ENCODE measurements at places on chromosomes 2 and 18.
A peak's percentile ranks its signal among the peaks of the same experiment; 100 is the strongest.

DNA sequence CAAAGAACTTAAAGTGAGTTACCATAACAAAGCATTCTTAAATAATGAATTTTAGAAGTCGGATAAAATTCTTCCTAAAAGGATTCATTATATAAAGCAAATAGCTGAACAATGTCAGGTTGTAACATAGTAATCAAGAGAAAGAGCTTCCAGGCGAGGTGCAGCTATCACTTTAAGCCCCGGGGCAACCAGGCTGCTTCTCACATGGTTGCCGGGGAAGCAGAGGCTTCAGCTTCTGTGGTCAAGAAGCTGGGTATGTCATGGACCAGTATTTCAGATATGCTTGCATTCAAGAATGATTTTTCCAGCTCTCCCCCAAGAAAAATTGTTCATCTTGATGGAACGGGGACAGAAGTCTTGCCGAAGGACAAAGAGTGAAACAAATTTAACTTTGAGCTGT is 23.6 kb upstream of the KYNU start:
- DNase-seq: no peak

GRCh38 chr18:34281290-34281689 is 56.6 kb upstream of the NOL4 start:
- no peak for DNase-seq

- no peak for DNase-seq
Observed at GRCh38 chr2:117983040-117983439, 30.8 kb downstream of the CCDC93 start.

DNA sequence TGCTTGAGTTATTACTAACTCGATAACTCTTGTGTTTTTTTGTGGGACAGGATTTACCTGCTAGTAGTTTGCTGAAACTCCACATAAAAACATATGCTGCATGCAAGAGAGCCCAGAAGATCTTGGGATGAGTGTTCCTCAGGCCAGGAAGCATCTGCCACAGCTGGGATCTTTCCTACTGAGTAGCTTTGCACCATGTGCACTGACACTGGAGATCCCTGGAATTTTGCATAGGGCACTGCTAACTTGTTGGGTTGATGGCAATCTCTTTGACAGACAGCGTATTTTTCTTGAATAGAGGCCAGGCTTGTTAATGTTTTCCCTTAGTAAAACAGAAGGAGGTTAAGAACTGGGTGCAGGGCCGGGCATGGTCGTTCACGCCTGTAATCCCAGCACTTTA is 808 bp upstream of the SERPINB11 start:
- no peak for DNase-seq

DNA sequence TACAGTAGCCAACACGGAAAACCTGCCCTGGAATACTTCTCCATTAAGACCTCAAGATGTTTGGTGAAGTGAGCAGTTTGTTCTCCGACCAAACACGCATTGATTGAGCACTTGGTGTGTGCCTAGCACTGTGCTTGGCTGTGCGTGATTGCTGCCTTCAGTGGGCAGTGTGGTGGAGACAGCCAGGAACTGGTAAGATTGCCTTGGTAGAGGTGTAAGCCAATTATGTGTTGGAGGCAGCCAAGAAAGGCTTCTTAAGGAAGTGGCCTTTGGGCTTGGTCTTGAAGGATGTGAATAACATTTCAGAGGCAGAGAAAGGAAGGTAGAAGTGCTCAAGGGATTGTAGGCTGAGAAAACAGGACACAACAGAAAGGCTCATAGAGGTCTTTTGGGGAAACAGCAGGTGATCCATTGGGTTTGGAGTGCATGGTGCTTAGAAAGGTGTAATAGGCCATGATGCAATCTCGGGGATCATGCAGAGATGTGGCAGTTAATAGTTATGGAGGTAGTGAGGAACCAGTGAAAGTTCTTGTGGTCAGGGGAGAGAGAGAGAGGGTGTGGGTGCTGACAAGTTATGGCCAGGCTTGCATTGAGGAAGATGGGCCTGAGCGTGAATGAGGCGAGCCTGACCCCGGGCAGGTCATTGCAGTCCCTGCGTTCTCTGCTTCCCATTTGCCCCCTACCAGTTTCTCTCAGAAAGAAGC is 6.3 kb downstream of the B3GNT2 start:
- DNase-seq: no peak

DNA sequence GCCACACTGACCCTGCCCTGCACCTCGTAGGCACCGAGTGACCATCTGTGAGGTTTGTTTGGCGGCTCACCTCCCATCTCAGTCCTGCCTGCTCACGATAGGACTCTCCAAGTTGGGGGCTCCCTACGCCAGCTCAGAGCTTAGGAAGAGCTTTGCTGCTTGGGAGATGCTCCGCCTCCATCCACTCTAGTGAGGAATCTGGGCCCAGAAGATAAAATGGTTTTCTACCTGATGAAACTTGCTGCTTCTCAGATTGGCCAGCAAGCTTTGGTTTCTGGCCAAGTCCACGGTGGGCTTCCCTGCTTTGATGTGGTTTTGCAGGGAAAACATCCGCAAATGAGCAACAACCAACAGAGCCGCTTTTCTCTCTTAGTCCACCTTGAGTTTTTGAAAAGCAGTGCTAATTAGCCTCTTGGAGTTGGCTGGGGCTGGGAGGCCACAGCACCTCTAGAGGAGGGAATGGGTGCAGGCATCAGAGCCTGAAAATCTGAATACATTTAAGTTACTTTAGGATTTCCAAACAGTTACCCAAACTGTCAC is 42.2 kb downstream of the THNSL2 start:
- DNase-seq: no peak

DNA sequence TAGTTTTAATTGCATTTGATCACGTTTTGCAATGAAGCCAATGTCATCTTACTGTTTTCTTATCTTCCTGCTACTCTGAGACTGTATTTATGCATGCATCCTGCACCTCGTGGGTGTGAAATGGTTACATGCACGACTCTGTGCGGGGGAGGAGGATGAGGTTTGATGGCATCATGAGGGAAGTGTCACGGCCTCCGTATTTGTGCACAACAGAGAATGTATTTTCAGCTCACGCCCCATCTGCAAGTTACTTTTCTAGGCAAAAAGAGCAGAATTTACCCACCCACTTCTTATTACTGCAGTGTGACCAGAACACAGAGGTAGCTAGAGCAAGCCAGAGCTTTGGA is 145.1 kb downstream of the TDRD15 start:
- no peak for DNase-seq

DNA sequence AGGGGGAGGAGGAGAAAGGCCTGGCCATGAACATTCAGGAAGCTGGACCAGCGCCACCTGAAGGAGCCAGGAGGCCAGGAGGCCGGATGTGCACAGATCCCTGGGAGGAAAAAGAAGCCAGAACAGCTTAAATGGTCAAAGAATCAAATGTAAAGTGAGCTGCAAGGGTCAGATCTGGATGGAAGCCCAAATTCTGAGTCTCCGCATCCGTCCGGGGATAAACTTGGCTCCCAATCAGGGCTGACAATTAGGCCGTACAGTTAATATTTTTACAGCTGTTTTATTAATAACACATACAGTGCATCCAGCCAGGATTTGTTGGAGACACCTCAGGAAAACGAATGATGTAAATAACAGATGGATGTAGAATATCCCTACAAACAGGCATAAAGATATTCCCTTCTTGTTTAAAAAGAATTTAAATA is 495.1 kb upstream of the TCF4 start:
- DNase-seq: no peak

GRCh38 chr2:50620783-50621182 is 411.1 kb downstream of the NRXN1 start:
- no peak for DNase-seq

DNA sequence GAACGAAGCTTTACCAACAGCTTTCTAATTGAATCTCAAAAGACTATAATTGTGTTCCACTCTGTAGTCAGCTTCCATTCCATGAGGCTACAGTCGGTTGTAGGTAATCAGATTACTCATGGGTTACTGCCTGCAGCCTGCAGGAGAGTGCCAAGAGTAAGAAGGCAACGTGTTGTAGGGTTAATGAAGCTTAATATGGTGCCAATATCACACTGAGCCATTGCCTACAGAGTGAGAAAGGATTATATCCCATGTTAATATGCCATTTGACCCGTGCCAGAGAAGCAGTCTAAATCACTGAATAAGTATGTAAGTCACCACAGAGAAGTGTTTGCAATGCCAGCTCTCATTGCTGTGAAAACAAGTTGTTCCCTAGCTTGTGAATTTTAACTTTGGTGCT is 734.5 kb upstream of the ACVR2A start:
- DNase-seq: peak; percentile 36
